ENCODE measurements at places on chromosomes 7 and 10.

- no peak for DNase-seq
Measured at GRCh38 chr10:108561649-108562048, 1361.7 kb downstream of the XPNPEP1 start.

- DNase-seq, result no peak
Measured at GRCh38 chr10:117617659-117618058, 75.1 kb downstream of the EMX2 start.

DNA sequence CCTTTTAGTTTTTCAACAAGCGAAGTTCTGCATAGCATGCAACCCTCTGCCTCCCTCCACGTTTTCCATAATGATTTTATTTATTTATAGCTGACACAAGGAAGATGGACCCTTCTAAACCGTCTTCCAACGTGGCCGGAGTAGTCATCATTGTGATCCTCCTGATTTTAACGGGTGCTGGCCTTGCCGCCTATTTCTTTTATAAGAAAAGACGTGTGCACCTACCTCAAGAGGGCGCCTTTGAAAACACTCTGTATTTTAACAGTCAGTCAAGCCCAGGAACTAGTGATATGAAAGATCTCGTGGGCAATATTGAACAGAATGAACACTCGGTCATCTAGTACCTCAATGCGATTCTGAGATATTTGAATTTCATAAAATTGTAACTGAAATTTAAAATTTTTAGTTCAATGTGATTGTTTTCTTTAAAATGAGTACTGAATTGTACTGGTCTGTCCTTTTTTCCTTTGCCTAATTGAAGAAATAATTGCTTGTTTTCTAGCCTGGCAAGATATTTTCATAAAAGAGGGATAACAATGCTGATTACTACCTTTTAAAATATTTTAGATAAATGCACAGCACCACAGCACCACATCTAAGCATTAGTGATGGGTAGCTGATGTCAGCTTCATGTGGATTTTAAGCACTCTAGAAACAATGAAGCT lies 41.5 kb upstream of the SLC39A12 start:
- DNase-seq, result no peak

GRCh38 chr10:60048091-60048501 lies 141.7 kb upstream of the CCDC6 start:
- DNase-seq, result no peak

GRCh38 chr10:116637830-116638229 lies 17.1 kb downstream of the PNLIPRP2 start:
- no peak for DNase-seq

DNA sequence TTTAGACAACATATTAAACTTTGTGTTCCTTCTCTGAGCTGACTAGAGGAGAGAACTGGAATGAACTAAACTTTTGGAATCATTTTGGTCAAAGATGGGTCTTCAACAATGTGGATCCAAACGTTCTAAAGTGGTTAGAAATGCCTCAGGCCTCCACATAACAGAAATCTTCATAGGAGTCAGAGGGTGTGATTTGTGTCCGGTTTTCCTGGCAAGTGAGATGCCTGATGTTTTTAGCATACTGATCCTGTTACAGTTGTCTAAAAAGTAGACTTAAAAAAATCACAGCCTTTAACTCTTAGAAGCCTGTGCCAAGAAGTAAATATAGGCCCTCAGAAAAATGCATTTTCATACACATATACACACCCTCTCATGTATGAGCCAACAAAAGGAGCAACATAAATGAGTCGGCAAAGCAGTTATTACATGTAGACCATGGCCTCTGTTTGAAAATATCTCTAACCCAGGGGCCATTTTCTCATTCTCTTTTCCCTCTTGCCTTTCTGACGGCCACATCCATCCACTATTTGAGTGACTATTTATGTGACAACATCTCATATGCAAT lies 64.5 kb downstream of the ST7 start:
- DNase-seq, result no peak

DNA sequence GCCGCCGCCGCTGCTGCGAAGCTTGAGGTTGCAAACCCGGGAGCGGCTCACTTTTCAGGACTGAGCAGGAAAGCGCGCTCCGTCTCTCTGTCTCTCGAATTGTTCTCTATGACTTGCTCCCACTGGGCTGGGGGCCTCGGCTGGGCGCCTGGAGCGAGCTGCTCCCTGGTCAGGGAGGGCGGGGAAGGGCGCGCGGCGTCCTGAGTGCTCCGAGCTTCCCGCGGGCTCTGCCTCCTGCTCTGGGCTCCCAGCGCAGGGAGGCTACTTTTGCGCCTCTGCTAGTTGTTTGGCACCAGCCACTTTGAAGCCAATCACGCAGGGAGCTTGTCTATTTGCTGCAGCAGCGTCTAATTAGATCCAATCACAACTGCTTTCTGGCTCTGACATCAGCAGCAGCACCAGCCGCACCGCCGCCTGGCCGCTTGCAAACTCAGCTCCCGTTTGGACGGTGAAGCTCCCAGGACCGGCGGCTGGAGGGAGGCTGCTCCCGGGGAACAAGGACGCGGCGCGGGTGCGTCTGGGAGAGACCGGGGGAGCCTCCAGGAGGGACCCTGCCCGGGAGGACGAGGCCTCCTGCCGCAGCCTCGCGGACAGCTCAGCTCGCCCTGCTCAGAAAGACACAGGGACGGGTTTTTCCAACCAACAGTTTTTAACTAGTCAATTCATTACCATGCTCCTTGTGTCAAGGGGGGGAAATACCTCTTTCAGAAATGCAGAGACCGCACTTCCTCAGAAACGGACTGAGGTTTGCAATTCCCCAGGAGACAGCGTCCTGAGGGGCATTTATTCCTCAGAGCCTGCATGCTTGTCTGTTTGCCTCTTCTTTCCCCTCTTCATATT lies at the start of gene ADARB2:
TSS of gene ADARB2 (minus strand) at position 304 of the 840 bp plus-strand sequence.
- no peak for DNase-seq

- no peak for DNase-seq
Measured at GRCh38 chr10:11014671-11015445, 2.8 kb upstream of the CELF2 start.

- no peak for DNase-seq
Measured at GRCh38 chr7:66696774-66697191, 43.8 kb upstream of the RABGEF1 start.

DNA sequence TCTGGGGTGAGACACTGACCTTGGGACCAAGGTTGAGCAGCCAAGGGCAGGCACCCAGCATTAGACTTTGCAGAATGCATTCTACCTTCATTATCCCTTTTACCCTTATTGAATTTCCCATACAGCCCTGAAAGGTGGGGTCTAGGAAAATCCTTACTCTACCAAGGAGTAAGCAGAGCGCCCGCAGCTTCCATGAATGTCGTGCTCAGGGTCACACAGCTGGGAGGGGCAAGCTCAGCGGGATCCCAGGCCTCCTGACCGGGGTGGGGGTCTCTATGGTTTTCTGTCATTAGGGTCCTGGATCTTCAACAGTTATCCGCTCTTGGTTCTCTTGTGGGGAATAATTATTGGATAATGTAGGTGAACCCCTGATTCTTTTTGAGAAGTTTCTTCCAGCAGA lies 30.7 kb upstream of the BTBD16 start:
- DNase-seq, result no peak

GRCh38 chr10:84329196-84329611 lies 815 bp downstream of the CCSER2 start:
- no peak for DNase-seq

DNA sequence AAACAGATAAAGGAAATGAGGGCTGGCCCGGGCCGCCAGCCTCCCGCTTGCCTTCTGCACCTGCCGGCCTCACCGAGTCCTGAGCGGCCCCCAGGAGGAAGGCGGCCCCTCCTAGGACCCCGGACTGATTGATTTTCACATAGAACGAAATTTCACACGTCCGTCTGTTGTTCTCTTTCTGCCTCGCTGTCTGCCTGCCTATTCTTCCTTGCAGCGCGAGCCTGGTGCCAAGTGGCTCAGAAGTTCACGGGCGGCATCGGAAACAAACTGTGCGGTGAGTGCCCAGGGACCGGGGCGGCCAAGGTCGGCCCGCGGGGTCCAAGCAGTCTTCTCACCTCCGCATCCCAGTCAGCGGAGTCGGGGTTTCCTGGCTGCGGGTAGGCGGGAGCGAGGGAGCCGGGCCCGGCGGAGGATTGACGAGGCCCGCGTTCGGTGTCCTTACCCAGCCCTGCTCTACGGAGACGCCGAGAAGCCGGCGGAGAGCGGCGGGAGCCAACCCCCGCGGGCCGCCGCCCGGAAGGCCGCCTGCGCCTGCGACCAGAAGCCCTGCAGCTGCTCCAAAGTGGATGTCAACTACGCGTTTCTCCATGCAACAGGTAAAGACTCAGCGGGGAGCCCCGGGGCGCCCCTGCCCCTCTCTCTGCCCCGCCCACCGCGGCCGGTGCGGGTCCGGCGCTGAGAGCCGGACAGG lies 967 bp downstream of the GAD2 start:
- DNase-seq, result no peak

GRCh38 chr7:41573862-41574261 lies 129.0 kb downstream of the INHBA start:
- no peak for DNase-seq

DNA sequence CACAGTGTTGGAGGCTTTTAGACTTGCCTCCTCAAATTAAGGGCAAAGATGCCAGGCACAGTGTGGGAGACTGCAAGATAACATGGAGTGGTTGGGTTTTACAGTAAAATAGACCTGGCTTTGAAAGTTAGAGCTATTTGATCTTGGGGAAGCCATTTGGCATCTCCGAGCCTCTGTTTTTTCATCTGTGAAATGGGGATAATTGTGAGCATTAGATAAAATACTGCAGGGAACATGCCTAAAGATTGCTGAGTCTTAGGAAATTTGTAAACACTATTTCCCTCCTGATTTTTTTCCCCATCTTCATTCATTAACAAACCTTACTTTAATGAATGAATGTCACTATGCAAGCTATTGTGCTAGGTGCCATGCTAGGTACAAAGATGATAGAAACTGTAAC lies 241.3 kb upstream of the SLC26A5 start:
- DNase-seq, result no peak

- no peak for DNase-seq
Measured at GRCh38 chr7:42227541-42227935, 9.5 kb downstream of the GLI3 start.

- DNase-seq, result no peak
Measured at GRCh38 chr10:19638182-19638895, 177.9 kb upstream of the PLXDC2 start.

DNA sequence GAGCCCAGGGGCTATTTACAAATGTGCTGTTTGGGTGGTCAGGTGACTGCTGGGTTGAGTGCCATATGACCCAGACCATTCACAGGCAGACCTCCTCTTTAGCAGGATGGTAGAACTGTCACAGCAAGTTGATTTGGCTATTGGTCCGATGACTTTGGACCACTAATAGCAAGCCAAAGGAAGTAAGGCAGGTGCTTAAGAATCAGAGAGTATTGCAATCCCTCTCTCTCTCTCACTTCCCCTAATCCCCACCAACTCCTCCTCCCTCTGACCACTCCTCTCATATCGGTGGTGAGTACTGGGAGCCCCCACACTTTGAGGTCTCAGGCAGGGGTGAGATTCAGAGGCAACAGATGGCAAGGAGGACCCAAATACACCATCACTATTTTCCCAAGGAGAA lies 165.3 kb downstream of the TRIL start:
- DNase-seq, result no peak

- no peak for DNase-seq
Measured at GRCh38 chr10:129915526-129916378, 48.3 kb downstream of the EBF3 start.

DNA sequence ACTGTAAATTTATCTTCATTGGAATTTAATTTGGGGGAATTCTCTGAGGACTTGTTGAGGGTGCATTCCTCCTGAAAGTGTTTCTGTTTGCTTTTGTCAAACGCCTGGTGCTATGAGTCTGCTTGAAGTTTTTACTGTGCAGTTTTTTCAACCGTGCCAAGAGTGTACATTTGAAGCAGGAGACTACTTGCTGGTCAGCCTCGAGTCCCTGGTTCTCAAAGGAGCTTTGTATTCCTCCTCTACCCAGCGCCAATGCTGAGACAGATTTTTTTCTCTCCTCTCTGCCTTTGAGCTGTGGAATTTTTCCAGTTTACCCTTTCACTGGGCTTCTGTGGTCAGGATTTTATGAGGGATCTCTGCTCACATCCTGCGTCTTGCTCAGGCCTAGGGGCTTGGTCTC lies 62.1 kb downstream of the NPY start:
- no peak for DNase-seq

DNA sequence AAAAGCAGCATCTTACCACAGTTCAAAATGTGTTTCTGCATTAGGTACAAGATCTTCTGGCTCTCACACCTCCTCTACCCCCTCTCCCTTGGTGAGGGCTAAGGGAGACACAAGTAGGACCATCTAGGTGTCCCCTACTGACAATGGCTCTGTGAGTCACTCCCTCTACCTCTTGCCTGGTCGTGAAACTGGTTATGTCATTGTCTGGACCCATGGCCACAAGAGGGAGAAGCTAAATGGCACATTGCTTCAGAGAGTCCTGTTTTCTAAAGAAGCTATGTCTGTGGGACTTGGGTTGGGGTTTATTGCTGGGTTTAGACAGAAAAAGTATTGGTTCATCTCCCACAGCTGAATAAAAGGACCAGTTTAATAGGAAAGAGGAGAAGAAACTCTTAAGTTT lies 4.0 kb upstream of the PLXNA4 start:
- DNase-seq, result no peak

DNA sequence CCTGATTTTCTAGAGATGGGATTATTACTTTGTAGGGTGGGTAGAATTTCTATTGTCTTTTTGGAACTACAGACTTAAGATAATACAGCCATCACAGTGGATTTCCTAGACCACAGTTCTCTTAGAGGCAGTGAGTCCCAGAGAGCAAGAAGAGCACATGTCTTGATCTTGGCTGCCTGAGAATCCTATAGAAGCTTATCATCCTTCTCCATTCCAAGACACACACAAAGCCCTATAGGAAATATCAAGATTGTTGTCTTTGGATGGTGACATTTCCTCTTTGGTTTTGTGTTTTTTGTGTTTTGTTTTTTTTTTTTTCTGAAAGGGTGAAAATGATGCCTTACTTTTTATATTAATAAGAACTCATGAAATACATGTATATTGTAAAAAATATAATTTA lies 143.1 kb downstream of the AHR start:
- no peak for DNase-seq

GRCh38 chr7:73966941-73967831 lies 60.8 kb upstream of the ELN start:
- DNase-seq, result no peak

DNA sequence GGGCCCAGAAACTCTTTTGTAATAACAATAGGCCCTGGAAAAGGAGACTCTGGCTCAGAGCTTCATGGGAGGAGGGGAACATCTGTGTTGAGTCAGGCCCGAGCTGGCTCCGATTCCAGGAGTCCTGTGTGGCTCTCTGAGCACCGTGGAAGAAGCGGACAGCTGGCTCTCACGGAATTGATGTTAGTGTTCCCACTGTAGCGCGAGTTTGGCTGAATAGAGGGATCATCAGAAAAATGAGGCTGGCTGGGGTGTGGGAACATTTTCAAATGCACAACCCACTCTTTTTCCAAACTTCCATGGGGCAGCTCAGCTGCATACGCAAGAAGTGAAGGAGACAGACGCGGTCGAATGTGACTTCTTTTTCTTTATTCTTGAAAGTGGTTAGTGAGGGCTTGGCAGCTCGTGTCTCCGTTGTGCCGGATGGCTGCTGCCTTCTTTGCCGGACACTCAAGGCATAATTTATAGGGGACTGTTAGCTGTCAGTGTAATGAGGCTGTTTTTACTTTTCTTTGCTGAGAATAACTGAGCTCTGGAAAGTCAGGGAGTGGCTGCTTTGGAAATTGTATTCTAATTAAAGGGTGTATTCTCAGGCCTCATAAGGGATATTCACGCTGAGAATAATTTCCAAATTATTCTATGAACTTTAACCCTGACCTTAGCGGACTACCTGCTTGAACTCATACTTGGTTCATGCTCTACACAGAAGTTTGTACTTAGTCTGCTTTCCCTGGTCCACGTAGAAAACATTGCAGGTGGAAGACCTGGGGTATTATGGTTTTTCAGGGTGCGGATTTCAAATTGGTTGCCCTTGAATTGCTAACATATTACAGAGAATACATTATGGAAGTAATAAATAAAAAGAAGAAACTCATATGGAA lies 23.1 kb downstream of the MDFIC start:
- no peak for DNase-seq

Measured in CD8-positive, alpha-beta memory T cell (primary cell).